ENCODE measurements at places on chromosomes 6 and 20.
A peak's percentile ranks its signal among the peaks of the same experiment; 100 is the strongest.

GRCh38 chr20:36624944-36625324, 19.4 kb downstream of the RAB5IF start:
- no peak for DNase-seq

DNA sequence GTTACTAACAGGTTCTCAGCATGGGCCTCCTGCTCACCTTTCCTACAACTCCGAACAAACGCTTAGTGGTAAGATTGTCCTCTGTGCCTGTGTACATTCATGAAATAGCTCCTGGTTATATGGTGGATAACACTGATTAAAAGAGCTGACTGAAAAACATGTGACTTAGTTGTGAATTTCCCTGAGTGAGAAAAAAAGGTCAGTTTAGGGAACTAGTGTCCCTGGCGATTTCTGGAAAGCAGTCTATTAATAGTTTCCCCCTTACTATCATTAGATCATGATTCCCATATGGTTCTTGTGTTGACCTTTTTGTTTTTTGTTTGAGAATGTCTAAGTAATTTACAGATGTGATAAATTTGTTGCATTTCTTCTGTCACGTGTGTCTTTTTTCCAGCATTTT, 15.6 kb downstream of the SNRPC start:
- no peak for DNase-seq

GRCh38 chr20:11957911-11958310, 40.2 kb downstream of the BTBD3 start:
- no peak for DNase-seq

DNA sequence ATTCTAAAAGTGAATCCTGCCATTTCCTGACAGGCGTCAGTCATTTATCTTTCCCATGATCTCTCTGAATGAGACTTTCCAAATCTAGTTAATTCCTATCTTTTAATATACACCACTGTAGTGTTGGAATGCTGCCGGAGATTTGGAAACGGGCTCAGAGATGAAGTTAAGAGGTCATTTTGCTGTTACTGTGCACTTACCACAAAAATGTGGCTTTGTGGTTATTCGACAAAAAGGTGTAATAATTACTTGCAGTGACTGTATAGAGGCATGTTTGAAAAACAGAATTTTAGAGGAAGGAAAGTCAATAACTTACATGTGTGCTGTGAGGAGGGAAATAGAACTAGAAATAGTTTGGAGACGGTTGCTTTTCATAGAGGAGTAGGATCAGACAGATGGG, 460.2 kb upstream of the BTBD3 start:
- DNase-seq, result no peak

DNA sequence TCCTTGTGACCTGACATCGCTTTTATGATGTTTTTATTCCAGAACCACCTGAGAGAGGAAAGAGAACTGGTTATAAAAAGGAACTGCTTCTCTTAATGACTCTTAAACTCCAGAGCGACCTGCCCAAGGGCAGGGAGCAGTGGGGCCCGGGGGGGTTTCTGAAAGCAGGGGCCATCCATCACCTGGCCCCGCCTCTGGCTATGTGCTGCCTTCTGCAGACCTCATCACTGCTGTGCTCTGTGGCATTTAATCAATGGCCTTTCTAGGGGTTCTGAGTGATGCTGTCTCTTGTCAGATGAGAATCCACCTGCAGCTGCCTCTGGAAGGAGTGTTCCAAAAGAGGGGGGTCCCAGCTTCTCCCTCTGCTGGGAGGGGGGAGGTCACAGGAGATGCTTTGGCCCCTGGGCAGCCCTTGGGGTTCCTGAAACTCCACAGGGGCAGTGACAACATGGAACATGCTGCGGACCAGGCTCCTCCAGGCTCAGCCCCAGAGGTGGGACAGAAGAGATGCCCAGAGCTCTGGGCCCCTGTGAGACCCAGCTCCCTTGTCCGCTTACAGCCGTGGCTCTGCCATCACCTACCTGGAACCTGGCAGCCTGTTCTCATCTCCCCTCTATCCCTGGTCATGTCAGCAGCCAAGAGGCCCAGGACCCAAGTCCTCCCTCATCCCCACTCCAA, 177.1 kb upstream of the SULF2 start:
- DNase-seq, result no peak

DNA sequence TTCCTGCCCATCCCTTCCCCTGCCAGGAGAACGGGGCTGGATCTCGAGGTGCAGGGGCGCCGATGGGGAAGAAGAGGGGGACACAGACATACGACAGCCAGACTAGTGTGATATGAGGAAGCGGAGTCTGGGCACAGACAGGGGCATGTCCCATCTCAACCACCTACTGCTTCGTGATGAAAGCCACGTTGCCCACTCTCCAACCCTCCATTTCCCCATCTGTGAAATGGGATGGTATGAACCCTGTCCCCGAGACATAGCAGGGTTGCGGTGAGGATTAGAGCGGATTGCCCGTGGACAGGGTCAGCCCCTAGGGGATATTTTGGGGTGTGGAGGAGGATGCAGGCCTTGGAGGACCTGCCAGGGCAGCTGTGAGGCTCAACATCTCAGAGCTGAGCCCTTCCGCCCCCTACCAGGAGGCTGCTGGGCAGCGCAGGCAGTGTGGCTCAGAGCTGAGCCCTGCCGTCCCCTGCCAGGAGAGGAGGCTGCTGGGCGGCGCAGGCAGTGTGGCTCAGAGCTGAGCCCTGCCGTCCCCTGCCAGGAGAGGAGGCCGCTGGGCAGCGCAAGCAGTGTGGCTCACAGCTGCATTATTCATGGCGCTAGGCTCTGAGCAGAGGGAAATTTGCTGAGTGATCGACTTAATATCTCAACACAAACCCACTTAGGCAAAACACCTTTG, 71.7 kb downstream of the GRM4 start:
- no peak for DNase-seq

GRCh38 chr6:71490876-71491275, 202.3 kb downstream of the OGFRL1 start:
- DNase-seq, result no peak

DNA sequence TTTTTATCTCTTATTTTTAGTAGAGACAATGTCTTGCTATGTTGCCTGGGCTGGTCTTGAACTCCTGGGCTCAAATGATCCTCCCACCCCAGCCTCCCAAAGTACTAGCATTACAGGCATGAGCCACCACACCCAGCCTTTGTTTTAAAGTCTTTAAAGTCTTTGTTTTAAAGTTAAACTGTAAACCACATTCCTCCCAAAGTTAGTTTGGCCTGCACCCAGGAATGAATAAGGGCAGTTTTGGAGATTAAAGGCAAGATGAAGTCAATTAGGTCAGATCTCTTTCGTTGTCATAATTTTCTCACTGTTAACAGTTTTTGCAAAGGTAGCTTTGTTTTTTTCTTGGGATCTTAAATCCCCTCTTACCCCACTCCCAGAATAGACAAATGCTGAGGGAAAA, 63.8 kb downstream of the UBR2 start:
- DNase-seq, result no peak

DNA sequence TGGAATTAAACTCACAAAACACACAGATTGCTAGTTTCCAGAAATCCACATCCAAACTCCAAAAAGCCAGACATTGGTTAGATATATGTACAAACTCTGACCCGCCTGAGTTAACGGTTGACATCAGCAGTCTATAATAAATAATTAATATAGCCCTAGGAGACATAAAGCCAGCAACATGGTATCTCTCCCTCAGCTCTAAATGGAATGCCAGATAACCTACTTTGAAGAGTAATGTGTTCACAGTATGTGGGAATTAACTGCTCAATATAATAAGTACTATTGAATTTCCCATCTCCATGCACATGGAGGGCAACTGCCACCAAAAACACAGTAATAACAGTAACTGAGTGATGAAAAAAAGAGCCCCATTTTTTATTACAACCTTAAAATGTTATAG, 383.2 kb downstream of the CD83 start:
- no peak for DNase-seq

DNA sequence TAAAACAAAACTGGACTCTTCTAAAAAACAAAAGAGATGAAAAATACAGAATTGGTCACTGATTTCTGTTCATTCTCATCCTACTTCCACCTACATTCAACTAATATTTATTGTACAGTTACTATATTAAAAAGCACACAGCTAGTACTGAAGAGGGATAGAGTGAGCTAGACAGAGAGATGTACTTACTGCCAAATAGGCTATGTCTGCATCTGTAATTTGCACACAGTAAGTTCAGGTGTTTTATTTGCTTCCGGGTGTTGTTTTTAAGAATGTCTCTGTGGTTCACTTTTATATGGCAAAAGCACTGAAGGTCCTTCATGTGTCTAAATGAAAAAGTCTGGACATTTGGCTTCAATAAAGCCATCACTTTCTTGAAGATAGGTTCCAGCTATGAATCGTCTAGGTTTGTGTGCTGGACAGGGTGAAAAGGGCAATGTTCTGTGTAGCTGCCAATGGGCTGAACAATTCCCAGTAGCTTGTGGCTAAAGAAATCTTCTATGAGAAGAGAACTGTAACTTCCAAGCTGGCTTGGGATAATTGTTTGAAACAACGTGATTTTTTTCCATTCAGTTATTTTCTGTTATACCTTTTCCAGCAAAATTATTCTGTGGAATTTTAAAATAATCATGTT, 47.3 kb downstream of the EPB41L2 start:
- no peak for DNase-seq

DNA sequence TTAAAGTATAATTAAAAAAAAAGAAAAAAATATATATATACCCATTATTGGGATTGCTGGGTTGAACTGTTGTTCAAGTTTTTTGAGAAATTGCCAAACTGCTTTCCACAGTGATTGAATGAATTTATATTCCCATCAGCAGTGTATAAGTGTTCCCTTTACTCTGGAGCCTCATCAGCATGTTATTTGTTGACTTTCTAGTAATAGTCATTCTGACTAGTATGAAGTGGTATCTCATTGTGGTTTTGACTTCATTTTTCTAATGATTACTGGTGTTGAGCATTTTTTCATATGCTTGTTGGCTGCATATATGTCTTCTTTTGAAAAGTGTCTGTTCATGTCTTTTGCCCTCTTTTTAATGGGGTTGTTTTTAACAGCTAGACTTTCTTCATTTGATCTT, 1260.8 kb upstream of the GJE1 start:
- no peak for DNase-seq

DNA sequence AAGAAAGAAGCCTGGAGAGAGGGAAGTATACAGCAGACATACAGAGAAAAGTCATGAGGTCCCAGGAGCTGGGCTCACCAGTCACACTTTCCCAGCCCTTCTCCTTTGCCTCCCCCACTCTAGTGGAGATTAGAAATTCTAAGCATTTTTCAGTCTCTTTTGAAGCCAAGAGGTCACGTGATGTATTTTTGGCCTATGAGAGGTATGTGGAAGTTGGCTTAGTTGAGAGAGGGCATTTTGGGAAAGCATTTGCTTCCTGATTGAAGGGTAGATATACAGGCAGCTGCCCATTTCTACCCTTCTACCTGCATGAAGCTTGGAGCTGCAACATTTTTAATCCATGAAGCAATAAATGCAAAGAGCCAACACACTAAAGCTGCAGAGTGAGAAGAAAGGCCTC, 106.0 kb upstream of the TNFAIP3 start:
- DNase-seq, result no peak

DNA sequence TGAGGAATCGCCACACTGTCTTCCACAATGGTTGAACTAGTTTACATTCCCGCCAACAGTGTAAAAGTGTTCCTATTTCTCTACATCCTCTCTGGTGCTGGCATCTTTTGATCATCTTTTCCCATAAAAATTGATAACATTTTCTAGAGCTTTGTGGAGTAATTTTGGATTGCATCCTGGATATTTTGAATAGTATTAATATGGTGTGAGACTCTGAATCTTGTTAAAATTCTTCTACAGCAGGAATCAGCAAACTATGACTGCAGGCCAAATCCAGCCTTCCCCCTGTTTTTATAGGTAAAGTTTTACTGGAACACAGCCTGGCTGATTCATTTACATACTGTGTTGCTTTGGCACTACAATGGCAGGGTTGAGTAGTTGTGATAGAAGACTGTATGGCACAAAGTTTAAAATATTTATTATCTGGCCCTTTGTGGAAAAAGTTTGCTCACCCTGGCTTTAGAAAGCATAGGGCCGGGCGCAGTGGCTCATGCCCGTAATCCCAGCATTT, 15.0 kb upstream of the RNF8 start:
- DNase-seq, result no peak

GRCh38 chr6:4773181-4773580, 3.0 kb upstream of the CDYL start:
- no peak for DNase-seq

DNA sequence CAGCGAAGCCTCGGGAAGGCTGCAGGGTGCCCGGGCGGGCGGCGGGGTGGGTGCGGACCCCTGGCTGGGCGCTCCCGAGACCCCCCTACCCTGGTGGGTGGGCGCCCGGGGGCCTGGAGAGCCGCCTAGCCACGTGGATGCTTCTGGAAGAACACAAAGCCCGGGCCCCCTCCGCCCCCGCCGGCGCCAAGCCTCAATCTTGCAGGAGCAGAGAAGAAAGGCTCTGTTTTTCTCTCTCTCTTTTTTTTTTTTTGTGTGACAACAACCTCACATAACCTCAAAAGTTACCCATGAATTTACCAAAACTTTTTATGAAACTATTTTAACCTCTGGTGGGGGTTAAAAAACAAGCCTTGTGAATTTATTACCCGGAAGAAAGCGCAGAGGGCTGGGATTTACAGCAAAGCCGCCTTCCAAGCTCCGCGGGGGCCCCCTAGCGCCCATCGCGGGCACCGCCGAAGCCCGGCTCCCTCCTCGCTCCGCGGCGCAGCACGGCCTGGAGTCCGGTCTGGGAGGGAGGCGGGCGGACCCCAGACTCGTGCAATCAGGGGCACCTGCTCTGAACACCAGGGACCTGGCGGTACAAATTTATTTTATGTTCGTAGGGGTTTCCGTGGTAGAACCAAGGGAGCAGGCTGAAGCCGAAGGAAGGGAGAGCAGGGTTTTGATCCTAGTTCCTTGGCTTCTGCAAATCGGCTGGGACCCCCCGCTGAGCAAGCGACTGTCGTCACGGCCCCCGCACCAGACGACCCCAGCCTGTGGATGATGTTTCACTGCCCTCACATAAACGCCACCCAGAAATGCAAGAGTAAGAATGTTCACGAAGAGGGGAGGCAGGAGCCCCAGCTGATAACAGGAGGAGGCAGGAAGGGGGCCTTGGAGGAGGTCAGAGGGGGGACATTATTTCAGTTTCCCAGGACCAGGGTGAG, 58.9 kb downstream of the ZNF831 start:
- peak; percentile 67 for DNase-seq

DNA sequence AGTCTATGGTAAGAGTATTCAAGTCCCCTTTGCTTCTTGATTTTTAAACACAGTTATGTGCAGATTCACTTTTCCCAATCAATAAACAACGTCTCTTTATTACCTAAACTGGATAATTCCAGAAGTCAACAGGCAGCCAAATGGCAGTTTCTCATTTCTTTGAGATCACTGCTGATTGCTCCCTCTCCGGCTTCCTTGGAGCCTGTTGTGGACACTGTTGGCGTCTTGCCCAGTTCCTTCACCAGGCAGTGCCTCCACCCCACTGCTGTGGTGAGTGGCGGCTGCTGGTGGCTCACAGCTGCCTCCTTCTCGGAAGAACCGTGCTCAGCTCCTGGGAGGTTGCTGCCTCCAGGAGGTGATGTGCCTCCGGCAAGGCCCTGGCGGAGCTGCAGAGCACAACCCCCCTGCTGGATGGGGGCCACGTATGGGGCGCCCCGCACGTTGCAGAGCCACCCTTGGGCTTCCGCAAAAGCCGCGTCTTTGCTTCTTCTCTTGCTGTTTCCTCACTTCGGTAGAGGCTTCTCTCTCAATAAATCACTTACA, 105.1 kb upstream of the CNKSR3 start:
- peak; percentile 7 for DNase-seq

GRCh38 chr6:155378724-155379123, 64.4 kb upstream of the TFB1M start:
- no peak for DNase-seq

- DNase-seq, result no peak
These were observed 284.6 kb upstream of the FOXQ1 start for GRCh38 chr6:1027109-1027794.

Data from putamen (tissue), 1 donor.